NAMALWA (cell line): ENCODE measurements at places on chromosomes 2 and 18.

DNA sequence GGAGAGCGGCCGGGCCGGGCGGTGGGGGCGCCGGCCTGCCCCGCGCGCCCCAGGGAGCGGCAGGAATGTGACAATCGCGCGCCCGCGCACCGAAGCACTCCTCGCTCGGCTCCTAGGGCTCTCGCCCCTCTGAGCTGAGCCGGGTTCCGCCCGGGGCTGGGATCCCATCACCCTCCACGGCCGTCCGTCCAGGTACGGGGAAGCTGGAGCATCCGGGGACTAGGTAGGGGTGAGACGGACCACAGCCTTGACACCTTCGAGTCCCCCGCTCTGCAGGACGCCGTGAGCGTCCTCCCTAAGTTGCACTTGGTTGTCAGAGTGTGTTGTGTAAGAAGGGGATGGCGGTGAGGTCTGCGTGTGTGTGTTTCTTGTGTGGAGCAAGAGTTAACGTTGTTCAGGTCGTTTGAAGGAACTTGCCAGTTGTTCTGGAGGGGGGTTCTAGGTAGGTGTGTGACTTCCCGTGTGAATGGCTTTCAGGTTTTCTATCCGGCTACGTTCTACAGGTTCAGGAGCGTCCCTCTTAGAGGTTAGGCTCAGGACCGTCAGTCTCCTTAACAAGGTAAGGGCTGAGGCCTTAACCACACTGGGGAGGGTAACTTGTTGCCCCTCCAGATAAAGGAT, 393 bp downstream of the IL1R1 start:
- no peak for DNase-seq

- DNase-seq, result no peak
Measured at GRCh38 chr2:96396095-96396494, 60.5 kb downstream of the NCAPH start.

GRCh38 chr2:112724591-112725525, 4.0 kb downstream of the NT5DC4 start:
- DNase-seq, result peak; percentile 15

GRCh38 chr2:127024769-127025358, 82.1 kb downstream of the BIN1 start:
- no peak for DNase-seq

GRCh38 chr2:37627710-37628109, 43.7 kb downstream of the CDC42EP3 start:
- no peak for DNase-seq

- no peak for DNase-seq
Measured at GRCh38 chr18:59467497-59467896, 108.4 kb upstream of the LMAN1 start.

- DNase-seq, result peak; percentile 72
Measured at GRCh38 chr2:219119422-219120043, 41.1 kb downstream of the NHEJ1 start.

DNA sequence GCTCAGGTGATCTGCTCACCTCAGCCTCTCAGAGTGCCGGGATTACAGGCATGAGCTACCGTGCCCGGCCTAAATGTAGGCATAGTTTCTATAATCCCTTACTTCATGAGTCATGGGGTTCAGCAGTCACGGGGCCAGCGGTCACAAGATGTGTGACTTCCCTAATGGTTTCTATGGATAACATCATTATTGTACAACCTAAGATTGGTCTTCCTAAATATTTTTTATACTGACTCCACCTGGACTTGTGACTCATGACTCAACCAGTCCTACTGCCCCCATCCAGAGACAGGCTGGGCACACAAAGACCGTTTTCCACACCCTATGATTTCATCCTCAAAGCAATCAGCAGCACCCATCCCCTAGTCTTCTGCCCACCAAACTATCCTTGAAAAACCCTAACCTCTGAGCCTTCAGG, 15.9 kb downstream of the FAM210A start:
- no peak for DNase-seq

GRCh38 chr2:207330912-207331311, 165.2 kb upstream of the KLF7 start:
- no peak for DNase-seq
